ENCODE measurements at places on chromosomes 4 and X.

GRCh38 chr4:10666616-10667015 is 18.0 kb downstream of the CLNK start:
- no peak for DNase-seq

GRCh38 chr4:53863736-53864365 is 200.6 kb downstream of the CHIC2 start:
- DNase-seq, result no peak

DNA sequence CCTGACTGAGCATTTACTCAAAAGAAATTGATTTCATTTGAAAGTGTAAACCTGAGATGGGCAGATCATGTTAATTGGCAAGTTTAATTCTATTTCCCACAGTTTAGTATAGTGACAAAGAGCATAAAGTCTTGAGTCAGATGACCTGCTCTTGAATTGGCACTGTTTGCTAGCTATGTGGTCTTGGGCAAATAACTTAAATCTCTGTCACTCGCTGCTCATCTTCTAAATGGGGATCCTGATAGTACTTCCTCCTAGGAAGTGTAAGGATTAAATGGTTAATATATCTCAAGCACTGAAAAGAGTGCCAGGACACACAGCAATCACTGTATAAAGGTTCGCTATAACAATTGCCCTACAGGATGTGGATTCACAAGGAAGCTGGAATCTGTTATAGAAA is 242.8 kb upstream of the JADE1 start:
- DNase-seq, result no peak

DNA sequence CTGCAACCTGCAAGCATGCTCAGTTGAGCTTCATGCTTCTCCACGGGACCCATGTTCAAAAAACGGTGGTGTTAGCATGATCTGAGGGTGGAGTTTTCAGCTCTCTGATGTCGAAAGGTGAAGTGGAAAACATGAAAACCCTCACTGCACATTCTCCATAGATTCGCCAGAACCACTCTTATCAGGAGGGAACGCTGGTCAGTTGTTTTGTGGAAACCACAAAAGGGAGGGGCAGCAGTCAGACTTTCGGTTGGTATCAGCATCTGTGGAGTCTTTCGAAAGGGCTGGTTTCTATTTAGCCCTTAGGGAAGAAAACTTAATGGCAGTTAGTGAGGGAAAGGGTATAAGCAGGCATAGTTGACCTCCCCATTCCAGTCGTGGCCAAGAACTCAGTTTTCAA is 12.6 kb downstream of the PPA2 start:
- no peak for DNase-seq

- no peak for DNase-seq
These were observed 585.7 kb downstream of the TLL1 start for GRCh38 chr4:166458756-166459155.

- no peak for DNase-seq
These were observed 2.6 kb downstream of the EVC2 start for GRCh38 chr4:5705647-5706320.
